Mucosa of gallbladder (tissue), 1 donor: ENCODE measurements at places on chromosomes 6 and 20. TPM values are rescaled to one million over a fixed set of nuclear protein-coding genes. Genes with fewer than 3 reads are reported as not detected.

DNA sequence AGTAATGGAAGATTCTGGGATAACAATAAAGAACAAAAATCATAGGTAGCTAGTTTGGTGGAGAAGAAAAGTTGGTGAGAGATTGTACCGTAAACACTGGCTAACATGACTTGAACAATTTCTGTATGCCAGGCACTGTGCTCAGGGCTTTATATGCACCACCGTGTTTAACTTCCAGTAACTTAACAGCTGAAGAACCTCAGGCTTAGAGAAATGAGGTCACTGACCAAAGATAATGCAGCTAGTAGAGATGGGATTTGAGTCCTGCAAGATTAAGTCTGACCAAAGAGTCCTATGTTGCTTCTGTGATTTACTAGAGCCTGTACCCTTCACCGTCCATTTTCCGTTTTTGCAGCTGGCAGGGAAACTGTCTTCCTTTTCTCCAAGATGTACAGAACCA, 2.7 kb downstream of the CSTF1 start:
- no peak for DNase-seq

DNA sequence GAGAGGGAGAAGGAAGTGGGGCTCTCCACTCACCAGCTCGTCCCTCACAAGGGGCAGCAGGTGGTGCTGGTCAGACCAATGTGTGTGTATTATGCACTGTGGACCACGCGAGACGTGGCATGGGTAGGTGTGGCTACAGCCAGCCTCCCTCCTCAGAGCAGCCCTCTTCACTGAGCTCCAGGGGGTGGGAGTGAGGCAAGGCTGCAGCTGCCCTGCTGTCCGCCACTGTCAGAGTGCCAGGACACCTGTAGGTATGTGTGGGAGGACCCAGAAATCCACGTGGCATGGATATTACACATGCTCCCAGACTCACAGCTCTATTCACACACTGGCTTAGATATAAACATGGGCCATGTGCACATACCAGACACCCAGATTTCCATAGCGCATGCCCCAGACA, 90.3 kb downstream of the VEGFA start:
- DNase-seq: peak; percentile 37

DNA sequence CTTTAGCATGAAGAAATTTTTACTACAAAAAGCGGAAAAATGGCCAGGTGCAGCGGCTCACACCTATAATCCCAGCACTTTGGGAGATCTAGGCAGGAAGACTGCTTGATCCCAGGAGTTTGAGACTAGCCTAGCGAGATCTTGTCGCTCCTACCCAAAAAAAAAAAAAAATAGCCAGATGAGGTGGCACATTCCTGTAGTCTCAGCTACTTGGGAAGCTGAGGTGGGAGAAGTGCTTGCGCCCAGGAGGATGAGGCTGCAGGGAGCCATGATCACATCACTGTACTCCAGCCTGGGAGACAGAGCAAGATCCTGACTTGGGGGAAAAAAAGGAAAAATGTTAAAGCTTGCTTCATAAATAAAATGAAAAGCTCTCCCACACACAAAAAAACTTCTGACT, 14.5 kb downstream of the NUDT3 start:
- DNase-seq: no peak

DNA sequence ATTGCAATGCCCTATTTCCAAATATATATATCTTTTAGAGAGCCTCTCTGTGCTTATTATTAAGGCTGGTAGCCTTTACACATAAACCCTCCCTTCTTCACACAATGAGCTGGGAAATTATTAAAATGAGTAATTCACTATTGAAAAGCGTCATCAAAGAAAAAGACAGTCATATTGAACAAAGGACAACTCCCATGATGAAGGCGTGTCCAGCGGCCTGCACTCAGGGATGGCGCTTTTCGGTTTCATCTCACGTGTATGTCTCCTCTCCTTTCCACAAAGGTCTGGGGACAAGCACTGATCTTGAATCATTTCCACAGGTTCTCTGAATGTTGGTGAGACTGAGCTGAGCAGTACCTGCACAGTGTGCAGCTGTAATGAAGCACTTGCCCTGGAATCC, 3.5 kb downstream of the SERPINB9 start:
- DNase-seq: no peak

GRCh38 chr20:37395921-37396415, 50.0 kb downstream of the SRC start:
- DNase-seq: no peak

DNA sequence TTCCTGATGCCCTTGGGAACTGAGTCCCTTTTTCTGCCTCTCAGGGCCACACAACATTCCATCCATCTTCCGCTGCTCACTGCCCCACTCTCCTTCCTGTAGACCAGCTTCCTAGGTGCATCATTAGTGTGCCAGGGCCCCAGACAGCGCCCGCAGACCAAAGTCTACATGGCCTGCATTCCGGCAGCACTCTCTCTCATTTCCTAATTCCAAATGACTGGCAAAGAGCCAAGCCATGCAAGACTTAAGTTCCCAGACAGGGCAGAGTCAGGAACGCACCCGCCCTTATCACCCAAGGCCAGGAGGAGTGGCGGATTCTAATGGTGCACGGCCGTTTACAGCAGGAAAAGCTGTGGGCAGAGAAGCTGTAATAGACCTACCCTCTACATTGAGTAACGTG, 159.8 kb upstream of the ARID1B start:
- peak; percentile 81 for DNase-seq

DNA sequence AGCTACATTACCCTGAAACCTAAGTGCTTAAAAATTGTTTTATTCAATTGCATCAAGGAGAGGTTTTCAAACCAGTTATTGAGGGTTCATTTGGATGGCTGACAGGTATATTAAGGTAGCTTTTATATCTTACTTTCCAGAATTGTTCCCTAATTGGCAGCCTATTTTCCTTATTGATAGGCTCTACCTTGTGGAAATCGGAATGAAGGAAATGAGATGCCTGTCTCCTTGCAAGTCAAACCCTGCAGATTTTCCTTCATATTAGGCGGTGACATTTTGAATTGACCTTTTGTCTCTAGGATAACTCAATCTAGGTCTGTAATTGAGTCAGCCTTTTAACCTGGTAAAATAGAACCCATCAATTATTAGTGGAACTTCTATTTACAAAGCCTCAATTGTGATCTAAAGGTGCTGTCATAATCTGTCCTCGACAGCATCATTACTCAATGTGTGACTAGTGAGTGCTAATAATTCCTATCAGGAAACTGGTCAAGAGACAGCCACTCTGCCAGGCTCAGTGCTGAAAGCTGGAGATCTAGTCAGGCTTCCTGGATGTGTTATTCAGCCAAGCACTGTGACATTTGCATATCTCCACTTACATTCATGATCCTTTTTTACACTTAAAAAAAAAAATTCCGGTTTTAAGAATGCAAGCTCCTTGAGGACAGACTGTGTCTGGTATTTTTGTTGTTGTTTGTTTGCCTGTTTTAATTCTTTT, 20.1 kb downstream of the OPRM1 start:
- no peak for DNase-seq

- DNase-seq: no peak
Measured at GRCh38 chr20:59141818-59142581, 21.6 kb upstream of the ZNF831 start.

DNA sequence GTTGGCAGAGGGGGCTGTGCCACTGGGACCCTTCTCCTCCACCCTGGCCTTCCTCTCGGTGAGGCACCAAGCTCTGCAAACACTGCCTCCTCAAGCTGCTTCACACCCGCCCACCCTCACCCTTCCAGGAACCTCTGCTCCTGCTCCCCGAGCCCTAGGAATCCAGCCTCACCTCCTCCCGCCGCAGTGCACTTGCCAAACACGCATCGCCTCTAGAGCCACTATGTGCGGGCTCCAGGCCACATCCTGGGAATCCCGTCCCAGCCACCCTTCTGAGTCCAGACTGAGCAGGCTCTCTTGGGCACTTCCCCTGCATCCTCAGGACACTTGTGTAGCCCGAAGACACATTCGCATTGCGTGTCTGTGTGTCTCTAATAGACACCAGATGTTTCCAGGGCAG, 18.5 kb downstream of the PSMG4 start:
- no peak for DNase-seq

DNA sequence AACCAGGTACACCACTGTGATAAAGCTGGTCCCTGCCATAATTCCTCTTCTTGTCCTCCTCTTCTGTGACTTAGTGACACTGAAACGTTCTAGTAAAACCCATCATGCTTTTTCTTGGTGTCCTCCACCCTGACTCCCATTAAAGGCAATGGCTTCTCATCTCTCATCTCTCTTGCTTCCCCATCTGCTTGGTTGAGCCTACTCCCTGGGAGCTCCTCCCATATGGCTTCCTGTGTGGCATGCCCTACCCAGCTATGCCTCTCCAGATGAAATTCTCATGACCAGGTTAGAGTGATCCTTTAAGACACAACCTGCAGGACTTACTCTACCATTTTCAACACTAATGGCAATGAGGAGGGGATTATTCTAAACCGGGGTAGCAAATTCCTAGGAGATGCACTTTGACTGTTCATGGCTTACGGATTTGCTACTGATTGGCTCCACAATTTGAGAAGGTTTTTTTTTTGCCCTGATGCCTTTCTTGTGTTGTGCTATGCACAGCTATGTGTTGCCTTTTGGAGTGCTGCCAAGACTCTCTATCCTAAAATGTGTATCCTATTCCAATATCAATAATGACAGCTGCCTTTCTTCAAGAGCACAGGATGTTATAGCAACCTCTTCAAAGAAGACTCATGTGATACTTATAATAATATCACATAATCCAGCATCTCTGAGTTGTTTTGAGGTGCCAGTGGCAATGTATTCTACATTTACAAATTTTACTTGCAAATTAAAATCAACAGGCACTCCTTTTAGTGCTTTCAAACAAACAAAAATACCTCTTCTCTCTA, 6.1 kb downstream of the SIRPG start:
- DNase-seq: no peak

DNA sequence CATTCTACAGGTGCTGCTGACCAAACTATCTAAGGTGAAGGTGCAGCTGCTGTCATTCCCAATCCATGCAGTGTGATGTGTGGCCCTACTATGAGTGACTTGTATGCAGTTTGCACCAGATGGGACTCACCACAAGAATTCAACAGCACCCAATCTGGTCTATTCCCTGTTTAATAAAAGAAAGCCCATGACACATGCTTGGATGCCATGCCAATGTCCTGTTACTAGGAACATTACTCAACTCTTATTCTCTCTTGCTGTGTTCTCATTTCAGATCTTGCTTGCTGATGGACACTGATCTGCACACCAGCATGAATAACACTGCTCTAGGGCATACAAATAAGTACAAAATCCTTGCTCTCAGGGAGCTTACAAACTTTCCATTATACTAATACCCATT, 221.6 kb upstream of the CDYL start:
- DNase-seq: no peak

- no peak for DNase-seq
Measured at GRCh38 chr20:43415661-43416430, 41.9 kb upstream of the SRSF6 start.

GRCh38 chr6:157246771-157247484, 76.4 kb downstream of the TMEM242 start:
- DNase-seq: no peak

DNA sequence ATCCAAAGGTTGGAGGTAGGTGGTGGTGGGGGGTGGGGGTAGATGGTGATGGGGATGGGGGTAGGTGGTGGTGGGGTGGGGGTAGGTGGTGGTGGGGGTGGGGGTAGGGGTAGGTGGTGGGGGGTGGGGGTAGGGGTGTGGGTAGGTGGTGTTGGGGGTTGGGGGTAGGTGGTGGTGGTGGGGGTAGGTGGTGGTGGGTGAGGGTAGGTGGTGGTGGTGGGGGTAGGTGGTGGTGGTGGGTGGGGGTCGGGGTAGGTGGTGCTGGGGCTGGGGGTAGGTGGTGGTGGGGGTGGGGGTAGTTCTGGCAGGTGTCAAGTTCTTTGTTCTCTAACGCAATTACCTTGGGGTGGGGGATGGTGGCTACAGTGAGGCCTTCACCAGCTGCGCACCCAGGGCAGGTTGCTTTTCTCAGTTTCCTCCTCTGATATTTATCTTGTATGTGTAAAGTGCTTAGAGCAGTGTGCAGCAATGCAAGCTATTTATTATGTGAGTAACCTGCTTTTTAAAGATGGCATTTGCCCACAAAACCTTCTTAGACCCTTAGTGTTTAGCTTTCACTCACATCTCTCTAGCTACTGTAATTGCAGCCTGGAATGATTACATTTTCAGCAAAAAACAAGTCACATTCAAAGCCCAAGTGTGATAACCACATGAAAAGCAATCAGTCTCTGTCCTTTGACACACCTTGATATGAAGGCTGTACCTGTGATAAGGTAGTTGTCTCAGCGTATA, 8.2 kb upstream of the CCDC167 start:
- DNase-seq: no peak

- DNase-seq: no peak
Measured at GRCh38 chr20:52847731-52848359, 124.3 kb upstream of the TSHZ2 start.

DNA sequence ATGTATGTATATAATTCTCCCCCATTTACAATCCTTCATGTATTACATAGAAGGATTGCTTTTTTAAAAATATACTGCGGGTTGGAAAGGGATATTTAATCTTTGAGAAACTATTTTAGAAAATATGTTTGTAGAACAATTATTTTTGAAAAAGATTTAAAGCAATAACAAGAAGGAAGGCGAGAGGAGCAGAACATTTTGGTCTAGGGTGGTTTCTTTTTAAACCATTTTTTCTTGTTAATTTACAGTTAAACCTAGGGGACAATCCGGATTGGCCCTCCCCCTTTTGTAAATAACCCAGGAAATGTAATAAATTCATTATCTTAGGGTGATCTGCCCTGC, 3.6 kb downstream of the FOXC1 start:
- DNase-seq: no peak

GRCh38 chr20:62634330-62634967, 7.9 kb upstream of the SLCO4A1 start:
- DNase-seq: no peak

DNA sequence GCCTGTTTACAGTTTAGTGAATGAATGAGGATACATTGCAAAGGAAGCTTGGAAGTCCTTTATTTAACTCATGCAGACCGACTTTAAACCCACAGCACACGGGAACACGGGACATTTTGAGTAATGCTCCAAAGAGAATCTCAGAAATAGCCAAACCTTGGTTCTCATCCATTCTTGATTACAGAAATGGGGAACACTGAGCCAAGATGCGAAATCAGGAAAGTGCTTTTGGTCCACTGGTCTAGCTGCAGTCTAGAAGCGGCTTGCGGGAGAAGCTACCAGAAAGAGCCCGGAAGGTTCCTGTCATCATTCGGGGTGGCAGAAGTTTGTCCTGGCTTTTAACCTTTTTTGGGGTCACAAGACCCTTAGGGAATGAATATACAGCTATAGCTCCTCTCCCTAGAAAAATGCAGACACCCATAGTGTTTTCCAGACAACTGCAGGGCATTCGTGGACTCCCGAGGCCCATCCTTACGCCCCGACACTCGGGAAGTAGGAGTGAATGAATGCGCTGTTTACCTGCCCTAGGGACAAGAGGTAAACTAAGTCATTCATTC, 475 bp upstream of the TMEM181 start:
- DNase-seq: no peak

The BTN3A1 gene
- 32.1 TPM for total RNA-seq

The ACTL10 gene
- 4.8 TPM for total RNA-seq

The GINM1 gene
- total RNA-seq: 45.0 TPM

The OOEP gene
- 0.58 TPM for total RNA-seq

The IP6K3 gene
- 0.26 TPM for total RNA-seq

The GMNN gene
- 10.8 TPM for total RNA-seq

The ADTRP gene
- total RNA-seq: 0.69 TPM

The CDH22 gene
- total RNA-seq: 0.09 TPM

The AKAP7 gene
- total RNA-seq: 56.3 TPM
